ENCODE measurements at places on chromosomes 1 and 21.

GRCh38 chr1:231715816-231716722 lies 89.5 kb downstream of the DISC1 start:
- DNase-seq: no peak

DNA sequence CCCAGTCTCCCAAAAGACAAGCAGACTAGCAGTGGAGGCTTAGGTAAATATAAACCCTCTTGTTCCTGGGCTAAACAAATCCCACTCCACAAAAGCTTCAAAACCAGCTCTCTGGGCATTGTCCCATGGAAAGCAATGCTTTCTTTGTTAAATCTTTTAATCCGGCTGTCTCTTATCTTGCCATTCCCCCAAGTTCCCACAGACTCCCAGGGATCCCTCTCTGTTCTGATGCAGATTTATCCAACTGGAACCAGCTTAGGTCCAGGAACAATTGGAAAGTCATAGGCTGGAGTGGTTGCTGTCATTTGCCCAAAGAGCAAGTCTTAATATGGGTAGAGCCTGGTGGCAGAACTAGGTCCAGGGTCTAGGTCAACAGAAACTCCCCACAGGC lies 110.1 kb upstream of the ATP1A1 start:
- no peak for DNase-seq

GRCh38 chr1:33092438-33092837 lies 11.5 kb downstream of the AZIN2 start:
- DNase-seq: no peak

DNA sequence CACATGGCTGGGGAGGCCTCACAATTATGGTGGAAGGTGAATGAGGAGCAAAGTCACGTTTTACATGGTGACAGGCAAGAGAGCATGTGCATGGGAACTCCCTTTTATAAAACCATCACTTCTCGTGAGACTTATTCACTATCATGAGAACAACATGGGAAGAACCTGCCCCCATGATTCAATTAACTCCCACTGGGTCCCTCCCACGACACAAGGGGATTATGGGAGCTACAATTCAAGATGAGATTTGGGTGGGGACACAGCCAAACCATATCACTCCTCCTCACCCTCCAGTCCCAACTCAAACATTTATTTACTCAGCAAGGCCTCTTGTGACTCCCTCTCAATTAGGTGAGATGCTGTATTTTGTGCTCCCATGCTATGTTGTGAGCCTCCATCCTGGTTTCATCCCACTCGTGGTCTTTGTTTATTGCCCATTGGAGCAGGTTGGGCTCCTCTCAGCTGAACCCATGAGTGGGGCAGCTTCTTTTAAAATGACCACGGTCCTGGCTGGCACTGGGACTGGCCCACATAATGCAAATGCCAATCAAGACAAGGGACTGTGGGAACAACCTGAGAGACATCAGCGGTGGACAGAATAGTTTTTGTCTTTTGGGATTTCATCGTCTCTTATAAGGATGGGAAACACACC lies 28.8 kb downstream of the IRF2BP2 start:
- no peak for DNase-seq

- no peak for DNase-seq
These were observed 29.1 kb upstream of the CASZ1 start for GRCh38 chr1:10825592-10825991.
